ENCODE measurements at places on chromosomes 2 and 18. TPM values are rescaled to one million over a fixed set of nuclear protein-coding genes. Genes with fewer than 3 reads are reported as not detected.

DNA sequence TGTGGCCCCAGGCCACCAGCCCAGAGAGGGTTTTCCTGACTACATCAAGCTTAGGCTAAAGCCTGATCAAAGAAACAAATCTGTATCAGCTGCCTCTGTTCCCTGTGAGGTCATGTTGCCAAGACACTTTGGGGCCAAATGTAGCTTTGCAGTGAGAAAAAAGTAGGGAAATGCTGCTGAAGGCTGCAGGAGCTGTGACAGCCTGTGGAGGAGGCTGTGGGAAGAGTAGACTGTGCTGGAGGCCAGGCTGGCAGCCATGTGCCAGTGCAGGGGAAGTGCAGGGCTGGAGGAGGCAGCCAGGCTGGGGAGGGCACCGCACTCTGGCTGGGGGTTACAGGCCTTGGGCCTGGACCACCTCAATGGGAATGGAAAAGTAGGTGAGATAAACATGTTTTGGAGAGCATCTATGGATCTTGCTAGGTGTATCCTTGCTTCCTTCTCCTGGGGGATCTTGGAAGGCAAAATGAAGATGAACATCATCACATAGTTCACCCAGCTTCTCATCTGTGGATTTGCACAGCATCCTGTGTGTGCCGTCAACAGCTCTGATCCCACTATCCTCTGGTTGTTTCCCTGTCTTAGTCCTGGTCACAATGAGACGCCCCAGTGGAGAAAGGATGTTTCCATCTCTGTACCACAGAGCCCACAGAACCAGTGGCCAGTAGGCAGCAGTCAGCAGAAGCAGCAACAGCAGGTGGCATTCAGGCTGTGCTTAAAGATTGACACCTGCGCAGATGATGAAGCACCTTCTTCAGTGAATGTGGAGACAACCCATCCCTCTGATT, 103.8 kb upstream of the COPS8 start:
- peak; percentile 17 for DNase-seq

Gene AQP12B
- total RNA-seq: not detected

GRCh38 chr2:113117541-113118262, 9.7 kb upstream of the IL1RN start:
- DNase-seq: no peak

Gene CEP68
- total RNA-seq: 2.5 TPM

DNA sequence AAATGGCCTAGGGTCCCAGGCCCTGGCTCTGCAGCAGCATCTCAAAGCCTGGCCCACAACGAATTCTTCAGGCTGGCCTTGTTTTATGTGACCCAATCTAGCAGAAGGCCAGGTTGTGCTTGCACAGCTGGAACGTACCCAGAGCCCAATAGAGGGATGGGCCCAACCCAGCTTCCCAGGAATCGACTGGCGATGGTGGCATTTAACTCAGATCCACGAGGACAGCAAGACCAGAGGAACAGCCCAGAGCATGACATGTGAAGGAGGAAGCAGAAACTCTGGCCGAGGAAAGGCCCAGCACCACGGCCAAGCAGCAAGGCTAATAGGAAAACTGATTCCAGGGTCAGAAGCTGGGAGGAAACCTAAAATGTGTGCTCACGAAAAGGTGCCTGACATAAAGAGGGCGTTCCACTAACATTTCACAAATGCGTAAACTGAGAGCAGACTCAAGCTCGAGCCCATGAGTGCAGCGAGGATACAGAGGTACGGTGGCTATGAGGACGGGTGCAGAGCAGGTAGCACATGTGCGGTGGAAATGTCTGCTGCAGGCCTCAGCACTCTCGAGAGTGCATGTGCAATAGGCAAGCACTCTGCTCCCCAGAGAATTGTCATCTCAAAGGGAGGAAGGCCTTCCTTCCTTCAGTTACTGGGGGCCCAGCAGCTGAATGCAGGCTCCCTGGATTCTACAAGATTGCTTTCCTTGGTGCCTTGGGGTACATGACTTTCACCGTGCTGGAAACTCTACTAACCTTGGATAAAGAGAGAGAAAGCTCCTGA, 156.9 kb upstream of the GLI2 start:
- DNase-seq: no peak

Gene ATP6V1C2
- total RNA-seq: 0.08 TPM
